ENCODE measurements at places on chromosomes 1 and 21.

GRCh38 chr1:243490748-243491686 lies 235.2 kb downstream of the SDCCAG8 start:
- DNase-seq, result peak; percentile 96

DNA sequence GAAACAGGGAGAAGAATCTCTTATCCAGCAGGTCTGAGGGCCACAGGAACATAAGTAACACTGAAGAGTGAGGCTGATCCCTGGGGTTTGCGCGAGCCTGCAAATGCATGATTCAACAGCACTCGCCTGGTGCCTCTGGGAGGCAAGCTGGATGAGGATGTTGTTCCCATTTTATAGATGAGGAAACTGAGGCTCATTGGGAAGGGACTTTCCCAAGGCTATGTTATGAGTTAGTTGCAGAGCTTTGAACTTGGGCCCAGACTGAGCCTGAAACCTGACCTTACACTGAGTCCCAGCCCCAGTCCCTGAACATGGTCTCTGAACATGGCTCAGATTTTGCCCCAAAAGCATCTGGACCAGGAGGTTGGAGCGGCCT lies 27.7 kb upstream of the POU3F1 start:
- no peak for DNase-seq

DNA sequence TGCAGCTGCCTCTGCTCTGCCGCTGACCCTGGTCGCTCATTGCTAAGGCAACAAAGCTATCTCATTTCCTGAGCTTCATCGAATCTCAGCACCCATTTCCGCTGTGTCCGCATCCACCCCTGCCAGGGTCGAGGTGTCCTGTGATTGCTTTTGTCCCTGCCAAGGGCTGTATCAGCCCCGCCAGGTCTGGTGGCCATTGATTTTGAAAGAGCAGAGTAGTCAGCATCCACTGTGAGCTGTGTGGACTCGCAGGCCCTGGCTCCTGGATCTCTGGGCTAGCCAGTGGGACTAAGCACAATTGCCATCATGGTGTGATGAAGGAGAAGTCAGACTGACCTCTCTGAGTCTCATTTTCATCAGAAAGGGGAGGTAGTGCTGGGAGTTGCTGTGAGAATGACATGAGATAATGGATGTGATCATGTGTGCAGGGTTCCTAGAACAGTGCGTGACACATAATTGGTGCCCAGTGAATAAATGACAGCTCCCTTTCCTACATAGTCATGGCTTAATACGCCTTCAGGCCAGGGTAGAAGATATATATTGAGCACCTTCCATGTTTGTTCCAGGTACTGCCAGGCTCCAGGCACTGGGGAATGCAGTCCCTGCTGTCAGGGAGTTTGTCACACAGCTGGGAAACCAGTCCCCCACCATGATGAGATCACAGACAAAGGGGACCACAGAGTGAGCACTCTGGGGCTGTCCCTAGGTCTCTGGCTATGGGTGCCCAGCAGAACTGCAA lies 32.1 kb downstream of the NAV1 start:
- no peak for DNase-seq

DNA sequence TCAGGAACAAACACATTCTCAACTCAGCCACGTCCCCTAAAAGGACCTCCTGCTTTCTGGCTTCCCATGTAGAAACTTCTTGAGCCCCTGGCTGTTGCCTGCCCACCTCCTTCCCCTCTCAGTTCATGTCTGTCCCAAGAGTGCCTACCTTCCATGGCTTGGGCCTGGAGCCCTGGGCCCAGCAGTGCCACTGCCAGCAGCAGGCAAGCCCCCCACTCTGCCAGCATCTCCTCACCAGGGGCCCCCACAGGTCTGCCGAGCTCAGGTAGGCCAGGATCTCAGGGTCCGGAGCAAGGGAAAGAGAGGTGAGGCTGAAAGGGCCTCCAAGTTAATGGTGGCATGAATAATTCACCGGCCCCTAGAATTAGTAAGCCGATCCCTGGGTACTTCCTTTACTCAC lies at the start of gene CDCP2:
CDCP2 (minus strand) TSS at position 305 of the 400 bp plus-strand sequence; CDS start at position 227, 78 bp downstream.
- DNase-seq, result no peak

GRCh38 chr1:194067772-194068171 lies 881.4 kb upstream of the B3GALT2 start:
- DNase-seq, result no peak

DNA sequence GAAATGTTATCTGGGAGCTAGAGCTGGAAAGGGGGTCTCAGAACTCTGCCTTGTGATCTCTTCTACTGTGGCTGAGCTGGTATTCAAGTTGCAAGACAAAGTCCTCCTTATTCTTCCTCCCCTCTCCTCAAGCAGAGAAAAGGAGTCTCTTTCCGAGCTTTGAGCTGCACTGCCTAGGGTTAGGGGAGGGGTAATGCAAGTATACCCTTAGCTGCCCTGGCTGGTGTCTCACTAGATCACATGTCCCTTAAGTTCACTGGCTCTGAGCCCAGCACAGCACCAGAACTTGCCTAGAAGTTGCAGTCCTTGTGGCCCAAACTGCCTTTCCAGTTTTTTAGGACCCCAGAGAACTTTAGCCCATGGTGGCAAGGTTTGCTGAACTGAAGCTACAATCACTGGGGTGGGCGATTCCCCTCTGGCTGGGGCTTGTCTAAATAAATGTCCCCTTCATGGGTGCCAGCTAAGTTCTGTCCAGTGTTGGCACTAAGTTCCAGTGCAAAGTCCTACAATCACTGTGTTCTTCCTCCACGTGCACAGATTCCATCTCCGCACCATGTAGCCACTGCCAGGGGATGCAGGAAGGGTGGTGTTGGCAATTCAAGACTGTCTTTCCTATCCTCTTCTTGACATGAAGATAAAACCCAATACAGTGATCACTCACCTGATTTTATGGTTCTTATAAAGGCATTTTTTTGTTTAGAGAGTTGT lies 22.7 kb upstream of the CHIA start:
- no peak for DNase-seq

DNA sequence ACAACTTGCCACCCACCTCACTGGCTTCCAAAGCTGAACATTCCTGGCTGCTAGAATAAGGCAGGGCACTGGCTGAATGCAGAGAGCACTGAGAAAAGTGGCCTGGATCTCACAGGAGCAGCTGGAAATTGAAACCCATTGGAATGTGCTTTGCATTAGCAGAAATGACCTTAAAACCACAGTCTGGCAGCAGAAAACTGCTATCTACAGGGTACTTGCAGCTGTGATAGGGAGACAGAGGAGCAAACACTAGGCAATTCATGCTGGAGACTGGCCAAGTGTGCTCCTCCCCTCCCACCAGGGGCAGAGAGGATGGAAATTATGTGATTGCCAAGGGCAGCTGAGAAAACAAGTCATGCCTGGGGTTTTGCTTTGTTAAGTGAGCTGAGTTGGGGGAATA lies 47.2 kb downstream of the HSD3B1 start:
- DNase-seq, result peak; percentile 88

DNA sequence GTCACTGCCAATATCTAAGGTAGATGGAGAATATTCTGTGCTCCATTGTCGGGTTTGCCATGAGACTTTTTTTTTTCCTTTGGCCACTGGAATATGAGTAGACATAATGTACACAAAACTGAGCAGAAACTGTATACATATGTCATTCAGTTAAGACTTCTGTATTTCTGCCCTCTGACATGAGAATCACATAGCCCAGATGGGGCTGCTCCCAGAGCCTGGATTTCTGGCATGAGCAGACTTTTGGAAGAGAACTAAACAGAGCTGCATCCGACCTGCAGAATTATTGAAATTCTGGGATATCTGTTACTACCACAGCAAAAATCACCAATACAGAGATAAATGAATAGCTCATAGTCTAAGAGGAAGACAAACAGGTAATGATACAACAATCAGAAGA lies 62.3 kb downstream of the DAB1 start:
- no peak for DNase-seq

GRCh38 chr21:36386031-36386642 lies 945 bp downstream of the CHAF1B start:
- DNase-seq, result peak; percentile 21

DNA sequence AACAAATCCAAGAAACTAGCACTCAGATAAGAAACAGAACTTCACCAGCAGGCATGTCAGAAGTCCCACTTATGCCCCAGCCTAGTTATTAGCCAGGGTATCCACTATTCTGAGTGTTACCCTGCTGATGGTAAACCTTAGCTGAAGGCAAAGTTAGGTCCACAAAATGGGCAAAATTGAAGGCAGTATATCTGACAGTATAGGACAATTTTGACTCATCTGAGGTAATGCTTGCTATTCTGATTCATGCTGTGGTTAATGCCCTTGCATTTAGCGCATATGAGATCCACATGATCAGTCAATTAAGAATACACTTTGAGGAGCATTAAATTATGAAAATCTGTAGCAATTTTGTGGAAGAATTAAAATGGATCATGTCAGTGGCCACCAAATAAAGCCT lies 15.1 kb downstream of the IFI44 start:
- DNase-seq, result no peak

- no peak for DNase-seq
These were observed 285.6 kb downstream of the CACNA1E start for GRCh38 chr1:181768930-181769280.

Data from fibroblast of the aortic adventitia (primary cell).